Activated CD4-positive, alpha-beta T cell treated with anti-CD3 and anti-CD28 coated beads, Interleukin-2, amount 10 ng/mL, durations not matched to agents 7 days and 5 days (primary cell): ENCODE measurements at places on chromosomes 16 and 17. TPM values are rescaled to one million over a fixed set of nuclear protein-coding genes. Genes with fewer than 3 reads are reported as not detected.
A peak's percentile ranks its signal among the peaks of the same experiment; 100 is the strongest.

DNA sequence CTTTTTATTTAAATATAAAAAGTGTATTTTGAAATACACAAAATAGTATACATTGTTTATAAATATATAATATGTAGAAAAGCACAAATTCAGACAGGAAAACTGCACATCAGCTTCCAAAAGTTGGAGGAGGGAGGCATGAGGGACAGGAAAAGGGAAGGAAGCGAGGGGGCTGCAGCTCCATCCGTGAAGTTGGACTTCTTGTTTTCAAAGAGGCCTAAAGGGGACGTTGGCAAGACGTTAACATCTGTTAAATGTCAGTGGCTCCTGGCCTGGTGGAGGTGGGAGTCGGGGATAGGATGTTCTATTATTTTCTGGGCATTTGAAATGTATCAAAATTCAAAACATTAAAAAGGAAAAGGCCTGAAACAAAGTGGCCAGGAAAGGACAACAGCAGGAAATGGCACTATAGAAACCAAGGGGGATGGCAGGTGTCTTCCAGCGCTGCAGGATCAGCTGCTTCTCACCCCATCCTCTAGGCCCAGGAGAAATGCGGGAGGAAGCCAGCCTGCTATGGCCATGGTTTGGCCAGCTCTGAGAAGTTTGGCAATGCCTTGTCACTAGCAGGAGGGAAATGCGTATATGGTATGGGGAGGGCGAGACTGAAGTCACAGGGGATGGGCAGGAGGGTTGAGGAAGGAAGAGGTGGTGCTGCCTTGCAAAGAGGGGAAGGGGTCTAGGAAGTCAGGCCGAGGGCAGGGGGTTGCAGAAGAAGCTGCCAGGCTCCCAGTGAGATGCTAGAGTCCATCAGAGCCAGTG, 6.4 kb downstream of the CMTM2 start:
- DNase-seq, result no peak

DNA sequence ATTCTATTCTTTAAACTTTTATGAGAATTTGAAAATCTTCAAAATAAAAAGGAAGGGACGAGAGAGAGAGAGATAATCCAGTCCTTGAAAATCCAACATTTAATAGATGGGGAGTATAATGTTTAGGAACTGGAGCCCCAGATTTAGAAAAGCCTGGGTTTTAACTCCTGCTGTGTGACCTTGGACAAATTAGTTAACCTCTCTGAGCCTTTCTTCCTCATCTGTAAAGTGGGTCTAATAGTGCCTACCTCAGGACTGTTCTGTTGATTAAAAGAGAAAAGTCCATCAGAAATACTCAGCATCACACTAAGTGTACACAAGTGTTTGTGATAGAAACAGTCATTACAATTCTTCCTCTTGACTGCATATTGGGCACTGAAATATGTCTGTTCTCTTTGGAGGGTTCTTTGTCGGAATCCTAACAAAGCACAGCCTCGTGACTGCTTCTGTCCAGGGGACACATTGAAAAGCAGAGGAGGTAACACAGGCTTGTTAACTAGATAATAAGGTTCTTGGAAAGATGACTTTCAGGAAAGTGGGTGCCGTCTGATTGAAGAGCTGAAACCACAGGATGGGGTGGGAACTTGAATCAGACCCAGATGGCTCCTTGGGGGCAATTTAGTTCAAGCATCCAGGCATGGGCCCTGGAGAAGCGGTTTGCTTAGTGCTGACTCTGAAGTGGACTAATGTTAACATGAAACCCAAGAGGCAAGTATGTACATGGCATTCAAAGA, 128.2 kb downstream of the CLEC16A start:
- DNase-seq, result no peak

DNA sequence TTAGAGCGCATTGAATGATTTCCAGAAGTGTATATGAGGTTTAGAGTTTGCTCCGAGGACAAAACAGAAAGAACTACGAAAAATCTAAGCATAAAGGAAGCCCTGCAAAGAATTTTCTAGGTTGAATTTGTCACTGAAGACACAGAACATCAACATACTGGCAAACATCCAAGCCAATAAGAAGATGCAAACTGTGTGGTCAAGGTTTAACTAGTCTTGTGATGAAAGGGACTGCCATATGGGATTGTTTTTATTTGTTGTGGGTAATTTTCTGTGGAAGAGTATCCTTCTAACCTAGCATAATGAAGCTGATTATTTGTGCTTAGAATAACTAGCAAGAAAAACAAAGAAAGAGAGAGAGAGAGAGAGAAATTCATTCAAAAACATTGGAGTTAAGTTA, 492.0 kb upstream of the ERCC4 start:
- no peak for DNase-seq

GRCh38 chr16:48479329-48479728, 94.1 kb upstream of the SIAH1 start:
- no peak for DNase-seq

DNA sequence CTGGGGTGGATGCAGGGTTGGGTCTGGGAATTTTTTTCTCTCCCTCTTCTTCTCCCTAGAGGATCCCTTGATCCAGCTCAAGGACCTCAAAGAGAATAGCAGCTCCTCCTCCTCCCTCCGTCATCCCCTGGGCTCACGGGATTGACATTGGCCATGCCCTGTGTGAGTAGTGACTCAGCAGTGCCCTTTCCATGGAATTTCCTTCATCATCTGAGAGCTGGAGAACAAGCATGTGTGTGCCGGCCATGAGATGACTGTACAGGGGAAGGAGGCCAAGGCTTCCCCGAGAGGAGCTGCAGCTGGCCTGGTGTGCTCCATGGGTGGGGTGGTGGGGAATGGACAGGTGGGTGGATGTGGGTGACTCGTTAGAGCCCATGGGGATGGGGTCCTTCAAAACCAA, 8.9 kb upstream of the WSCD1 start:
- DNase-seq, result no peak

DNA sequence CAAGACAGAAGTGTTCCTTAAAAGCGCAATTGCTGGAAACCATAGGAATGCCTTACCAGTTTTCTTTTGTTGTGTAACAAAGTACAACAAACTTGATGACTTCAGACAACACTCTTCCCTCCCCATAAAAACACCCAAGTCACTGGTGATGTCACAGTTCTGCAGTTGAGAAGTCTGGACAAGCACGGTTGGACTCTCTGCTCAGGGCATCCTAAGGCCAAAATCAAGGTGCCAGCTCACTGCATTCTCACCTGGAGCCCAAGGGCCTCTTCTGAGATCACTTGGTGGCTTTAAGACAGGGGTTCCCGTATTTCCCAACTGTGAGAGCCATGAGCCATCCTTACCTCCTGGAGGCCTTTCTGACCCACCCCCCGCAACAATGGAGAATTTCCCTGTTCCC, 45.6 kb upstream of the MEAK7 start:
- no peak for DNase-seq

GRCh38 chr17:62671553-62671952, 44.1 kb downstream of the MRC2 start:
- no peak for DNase-seq

DNA sequence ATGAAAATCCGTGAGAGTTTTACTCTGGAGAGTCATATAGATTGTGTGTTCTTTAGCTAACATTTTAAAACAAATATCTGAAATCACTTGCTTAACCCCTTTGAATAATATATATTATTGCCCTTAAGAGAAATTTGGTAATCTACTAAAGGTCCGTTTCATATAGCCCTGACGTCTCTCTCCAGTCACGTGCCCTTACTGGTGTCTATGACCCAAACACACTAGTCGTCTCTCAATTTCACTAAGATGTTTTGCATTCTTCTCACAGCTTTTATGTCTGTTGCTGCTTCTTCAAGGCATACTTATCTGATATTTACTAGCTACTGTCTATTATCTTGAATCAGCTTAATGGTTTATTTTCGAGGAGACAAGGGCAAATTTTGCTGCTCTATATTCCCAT, 409.9 kb downstream of the KCNJ18 start:
- DNase-seq, result no peak

DNA sequence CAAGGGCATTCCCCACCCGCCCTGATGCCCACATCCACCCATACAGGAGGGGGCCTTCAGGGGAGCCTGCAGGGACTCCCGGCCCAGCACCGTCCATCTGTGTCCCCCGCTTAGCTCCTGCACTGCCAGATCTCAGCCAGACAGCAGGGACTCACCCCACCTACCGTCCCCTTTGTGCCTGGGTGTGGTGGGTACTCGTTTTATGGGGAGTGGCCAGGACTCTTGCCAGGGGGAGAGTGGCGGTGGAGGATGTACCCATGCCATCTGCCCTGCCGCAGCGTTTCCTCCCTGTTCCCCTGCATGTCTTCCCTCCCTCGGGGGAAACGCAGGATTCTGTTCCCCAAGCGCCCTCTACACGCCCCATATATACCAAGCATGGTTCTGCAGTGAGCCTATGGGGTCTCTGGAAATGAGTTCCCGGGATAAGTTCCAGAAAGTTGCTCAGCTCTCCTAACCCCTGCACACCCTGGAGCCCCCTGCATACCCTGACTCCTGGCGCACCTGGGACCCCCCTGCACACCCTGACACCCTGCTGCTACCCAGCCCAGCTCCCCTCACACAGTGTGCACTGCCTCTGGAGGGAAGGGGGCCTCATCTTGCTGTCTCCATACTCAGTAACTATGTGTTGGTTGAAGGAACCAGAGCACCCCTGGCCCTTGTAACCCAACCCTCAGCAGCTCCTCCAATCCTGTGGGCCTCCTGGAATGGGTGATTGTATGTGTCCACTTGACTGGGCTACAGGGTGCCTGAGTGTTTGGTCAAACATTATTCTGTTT, 4.2 kb upstream of the MAFG start:
- DNase-seq, result no peak

DNA sequence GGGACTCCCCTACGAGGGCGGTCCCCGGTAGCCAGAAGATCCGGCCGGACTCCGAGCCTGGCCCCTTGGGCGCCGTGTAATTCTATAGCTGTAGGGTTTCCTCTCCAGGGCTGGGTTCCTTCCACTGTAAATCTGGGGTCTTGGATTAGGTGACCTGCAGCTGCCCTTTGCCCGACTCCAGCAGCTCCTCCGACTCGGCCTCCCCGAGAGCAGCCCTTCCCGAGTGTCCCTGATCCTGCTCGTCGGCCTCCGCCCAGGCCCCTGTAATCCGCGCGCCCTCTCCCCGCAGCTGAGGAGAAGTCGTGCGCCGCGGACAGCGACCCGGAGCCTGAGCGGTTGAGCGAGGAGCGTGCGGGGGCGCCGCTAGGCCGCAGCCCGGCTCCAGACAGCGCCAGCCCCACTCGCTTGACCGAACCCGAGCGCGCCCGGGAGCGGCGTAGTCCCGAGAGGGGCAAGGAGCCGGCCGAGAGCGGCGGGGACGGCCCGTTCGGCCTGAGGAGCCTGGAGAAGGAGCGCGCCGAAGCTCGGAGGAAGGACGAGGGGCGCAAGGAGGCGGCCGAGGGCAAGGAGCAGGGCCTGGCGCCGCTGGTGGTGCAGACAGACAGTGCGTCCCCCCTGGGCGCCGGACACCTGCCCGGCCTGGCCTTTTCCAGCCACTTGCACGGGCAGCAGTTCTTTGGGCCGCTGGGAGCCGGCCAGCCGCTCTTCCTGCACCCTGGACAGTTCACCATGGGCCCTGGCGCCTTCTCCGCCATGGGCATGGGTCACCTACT, 5.5 kb downstream of the TBX2 start:
- DNase-seq, result no peak

GRCh38 chr16:19307587-19308241, 22.2 kb downstream of the CLEC19A start:
- DNase-seq, result peak; percentile 11

GRCh38 chr16:66933776-66934137, 445 bp downstream of the CIAO2B start:
- DNase-seq, result peak; percentile 50

- no peak for DNase-seq
These were observed 245.1 kb downstream of the C16orf95 start for GRCh38 chr16:87072101-87072500.

DNA sequence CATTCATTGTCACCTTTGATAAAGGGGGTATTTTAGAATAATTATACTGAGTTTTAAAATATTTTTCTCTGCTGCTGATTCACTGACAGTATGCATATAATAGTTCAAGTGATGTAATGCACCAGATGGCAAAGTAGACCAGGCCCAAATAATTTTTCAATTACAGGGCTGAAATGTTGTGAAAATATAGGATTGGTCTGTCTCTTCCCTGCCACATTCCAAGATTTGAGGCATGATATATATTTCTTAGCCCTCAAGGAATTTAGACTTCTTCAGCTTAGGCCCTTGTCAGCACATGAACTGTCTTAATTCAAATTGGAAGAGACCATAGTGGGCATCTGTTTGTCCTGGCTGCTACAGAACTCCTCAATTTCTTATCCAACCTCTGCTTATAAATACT, 39.2 kb upstream of the SLC12A3 start:
- DNase-seq, result no peak

MRM1 gene
- total RNA-seq, result 8.6 TPM

IGF2BP1 gene
- 0.04 TPM for total RNA-seq

CTF1 gene
- total RNA-seq, result 0.31 TPM

HP gene
- total RNA-seq, result not detected

ACE gene
- total RNA-seq, result 5.9 TPM
